ENCODE measurements at places on chromosomes 16 and 17.

- no peak for DNase-seq
These were observed 15.7 kb downstream of the GJD3 start for GRCh38 chr17:40348562-40349476.

DNA sequence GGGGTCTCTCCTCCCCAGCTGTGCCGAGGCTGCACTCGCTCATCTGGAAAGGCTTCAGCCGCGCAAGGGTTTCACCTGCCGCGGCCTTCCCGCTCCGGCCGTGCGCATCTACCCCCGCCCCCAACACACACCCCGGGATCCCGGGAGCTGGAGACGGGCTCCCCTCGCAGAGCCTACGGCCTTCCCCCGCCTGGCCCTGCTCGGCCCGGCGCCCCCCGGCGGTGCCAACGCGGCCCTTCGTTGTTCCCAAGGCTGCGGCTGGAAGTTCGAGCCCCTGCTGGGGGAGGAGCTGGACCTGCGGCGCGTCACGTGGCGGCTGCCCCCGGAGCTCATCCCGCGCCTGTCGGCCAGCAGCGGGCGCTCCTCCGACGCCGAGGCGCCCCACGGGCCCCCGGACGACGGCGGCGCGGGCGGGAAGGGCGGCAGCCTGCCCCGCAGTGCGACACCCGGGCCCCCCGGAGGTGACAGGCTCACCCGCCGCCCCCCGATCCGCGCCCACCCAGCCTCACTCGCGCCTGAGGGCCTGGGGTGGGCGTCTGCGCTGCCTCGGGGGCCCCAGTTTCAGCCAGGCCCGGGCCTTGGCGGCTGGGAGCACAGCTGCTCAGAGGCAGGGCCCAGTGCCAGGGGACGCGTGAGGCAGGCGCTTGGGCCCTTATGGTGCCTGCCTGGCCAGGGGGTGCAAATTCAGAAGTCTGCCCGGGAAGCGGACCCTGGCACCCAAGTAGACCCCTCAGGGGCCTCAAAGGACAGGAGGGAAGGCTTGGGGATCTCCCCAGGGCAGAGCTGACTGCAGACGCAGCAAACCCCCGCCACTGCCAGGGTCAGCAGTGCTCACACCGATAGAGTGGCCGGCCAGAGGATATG, 11.2 kb downstream of the GALK1 start:
- DNase-seq: no peak

DNA sequence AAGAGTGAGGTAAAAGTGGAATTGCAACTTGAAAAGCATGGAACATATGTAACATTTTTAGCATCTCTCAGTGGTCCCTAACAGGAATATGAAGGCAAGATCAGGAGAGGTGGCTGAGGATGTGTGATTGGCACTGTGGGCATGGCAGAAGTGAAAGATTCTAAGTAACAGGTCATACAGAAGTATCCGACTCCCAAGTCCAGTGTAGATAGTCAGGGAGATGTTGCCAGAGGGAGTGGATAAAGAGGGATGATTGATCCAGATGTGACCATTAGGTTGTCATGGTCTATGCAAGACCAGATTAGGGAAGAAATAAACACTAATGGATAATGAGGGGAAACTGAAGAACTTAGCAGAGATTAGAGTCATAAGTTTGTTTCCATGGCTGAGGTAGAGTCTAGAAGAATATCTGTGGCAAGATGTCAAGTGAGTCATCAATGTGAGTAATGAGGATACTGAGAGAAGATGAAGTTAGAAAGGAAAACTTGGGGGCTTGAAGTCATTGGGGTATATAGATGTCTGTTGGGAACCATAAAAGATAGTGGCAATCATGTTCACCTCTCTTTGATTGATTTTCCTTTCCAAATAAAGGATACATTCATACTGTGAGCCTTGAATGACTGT, 23.9 kb upstream of the CAPNS2 start:
- no peak for DNase-seq

DNA sequence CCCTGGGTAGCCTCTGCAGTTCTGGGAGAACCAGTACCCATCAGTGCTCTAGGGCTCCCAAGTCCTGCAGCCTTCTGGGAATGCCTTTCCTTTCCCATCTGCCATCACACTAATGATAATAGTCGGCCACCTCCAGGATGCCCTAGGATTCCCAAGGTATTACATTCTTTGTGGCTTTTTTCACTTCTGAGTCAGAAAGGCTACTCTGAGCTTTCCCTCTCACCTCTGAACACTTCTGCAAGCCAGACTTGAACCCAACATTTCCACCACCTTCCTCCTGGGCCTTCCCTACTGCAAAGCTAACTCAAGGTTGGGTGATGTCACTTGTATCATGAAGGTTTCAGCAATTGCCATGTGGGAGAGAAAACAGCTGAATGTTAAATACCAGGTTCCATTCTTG, 49.7 kb upstream of the CCL2 start:
- DNase-seq: no peak

DNA sequence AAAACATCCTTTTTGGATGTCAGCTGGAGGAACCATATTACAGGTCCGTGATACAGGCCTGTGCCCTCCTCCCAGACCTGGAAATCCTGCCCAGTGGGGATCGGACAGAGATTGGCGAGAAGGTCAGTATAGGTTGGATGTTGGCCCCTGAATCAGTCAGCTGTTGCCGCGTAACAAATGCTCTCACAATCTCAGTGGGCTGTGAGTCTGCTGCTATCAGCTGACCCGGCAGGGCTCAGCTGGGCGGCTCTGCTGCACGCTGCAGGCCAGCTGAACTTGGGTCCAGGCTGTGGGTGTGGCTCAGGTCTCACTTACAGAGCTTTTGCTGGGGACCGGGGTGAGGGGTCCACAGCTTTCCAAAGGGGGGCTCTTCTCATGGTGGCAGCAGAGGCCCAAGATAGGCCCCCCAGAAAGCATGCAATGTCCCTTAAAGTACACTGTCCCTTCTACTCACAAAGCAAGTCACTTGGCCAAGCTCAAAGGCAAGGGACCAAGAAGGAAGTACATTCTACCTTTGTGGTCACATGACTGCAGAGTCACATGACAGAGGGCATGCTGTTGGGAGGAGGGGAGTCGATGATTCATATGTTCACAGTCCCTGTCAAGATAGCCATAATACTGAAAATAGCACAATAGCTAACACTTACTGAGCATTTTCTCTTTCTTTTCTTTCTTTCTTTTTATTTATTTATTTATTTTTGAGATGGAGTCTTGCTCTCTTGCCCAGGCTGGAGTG, 134.2 kb downstream of the ABCC1 start:
- DNase-seq: no peak

GRCh38 chr17:75194879-75195278, 10.6 kb upstream of the NUP85 start:
- DNase-seq: no peak

DNA sequence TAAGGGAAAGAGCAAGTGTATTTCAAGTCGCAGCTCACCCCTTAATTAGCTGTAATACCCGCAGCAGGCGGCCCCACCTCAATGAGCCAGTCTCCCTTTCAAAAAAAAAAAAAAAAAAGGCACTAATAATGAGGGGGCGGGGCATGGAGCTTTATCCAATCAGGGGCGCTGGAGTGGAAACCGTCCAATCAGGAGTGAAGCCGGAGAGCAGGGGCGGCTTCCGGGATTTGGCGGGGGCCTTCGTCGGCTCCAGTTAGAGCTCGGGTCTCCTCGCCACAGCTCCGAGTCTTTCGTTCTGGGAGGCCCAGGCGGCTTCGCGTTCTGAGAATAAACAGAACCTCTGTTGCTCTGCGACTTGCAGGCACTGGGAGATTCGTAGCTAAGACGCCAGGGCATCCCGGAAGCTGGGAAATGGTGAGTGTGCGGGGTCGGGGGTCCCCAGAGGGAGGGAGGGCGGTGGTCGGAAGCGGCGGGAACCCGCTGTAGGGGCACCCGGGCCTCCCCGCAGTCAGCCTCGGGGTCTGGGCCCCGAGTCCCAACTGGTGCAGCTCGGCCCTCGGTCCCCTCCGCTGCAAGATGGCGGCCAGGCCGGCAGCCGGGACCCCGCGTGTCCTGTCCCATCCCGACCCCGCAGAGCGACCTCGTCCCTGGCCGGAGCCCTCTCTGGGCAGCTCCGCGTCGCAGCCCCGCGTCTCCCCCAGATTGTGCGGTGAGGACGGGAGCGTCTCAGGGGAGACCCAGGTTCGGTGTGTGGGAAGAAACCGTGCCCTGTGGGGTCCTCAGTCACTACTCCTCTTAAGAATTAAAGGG, at the start of gene ZNF267:
TSS of gene ZNF267 (plus strand) at position 252 of the 810 bp plus-strand sequence. CDS start at position 412, 160 bp downstream.
- peak; percentile 70 for DNase-seq

DNA sequence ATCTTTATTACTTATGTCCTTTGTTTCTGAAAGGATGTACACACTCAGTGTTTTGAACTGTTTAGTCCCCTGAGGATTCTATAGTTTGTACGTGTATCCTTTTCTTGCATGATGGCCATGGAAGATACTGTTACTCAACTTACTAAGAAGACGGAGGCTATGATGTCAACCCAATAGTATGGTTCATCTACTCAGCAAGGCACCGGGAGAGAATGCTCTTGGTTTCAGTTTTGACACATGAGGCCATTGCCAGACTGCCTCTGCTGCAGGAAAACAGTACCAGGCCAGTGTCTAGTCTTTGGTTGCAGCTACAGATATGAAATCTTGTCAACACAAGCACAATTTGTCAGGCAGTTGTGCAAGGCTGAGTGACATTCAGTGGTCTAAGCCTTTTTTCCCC, 134.5 kb downstream of the MRTFB start:
- DNase-seq: no peak
